ENCODE measurements at places on chromosomes 6 and 20.

- DNase-seq: no peak
These were observed 10.8 kb upstream of the SF3B5 start for GRCh38 chr6:144106206-144106605.

DNA sequence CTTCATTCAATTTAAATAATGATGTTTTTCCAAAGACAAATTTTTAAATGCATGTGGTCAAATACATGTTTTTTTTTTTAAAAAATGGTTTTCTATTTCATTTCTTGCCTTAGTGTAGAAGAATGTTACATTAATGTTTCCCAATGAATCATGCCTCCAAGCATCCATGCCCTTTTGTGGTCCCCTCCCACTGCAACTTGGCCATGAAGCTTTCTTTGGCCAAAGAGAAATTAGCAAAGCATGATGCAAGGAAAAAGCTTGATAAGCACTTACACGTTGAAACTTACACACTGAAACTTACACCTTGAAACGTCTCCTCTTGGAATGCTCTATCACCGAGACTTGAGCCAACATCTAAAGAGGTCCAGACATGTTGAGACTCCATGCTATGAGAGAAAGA lies 93.0 kb upstream of the ELOVL5 start:
- DNase-seq: no peak

- DNase-seq: no peak
These were observed 466.0 kb downstream of the GJA1 start for GRCh38 chr6:121901432-121901831.

DNA sequence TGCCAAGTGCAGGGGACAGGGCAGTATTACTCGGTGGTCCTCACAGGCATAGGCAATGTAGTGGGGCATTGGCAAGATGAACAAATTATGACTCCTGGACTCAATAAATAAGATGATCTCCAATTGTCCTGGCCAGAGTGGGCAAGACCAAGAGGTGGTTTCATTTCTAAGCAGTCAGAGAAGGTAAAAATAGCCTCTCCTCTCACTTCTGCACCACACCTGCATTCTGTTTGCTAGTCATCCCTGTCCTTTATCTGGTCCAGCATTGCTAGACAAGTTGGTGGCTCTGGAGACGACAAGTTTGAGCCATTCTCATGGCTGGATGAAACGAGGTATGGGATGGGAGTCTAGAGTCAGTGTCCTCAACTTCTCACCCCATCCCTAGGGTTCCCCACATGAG lies 83.0 kb downstream of the BANF2 start:
- DNase-seq: no peak

GRCh38 chr20:56458206-56458821 lies 10.1 kb upstream of the RTF2 start:
- DNase-seq: no peak

- no peak for DNase-seq
These were observed 59.0 kb upstream of the QKI start for GRCh38 chr6:163355426-163355991.

- DNase-seq: no peak
These were observed 297.5 kb upstream of the FERMT1 start for GRCh38 chr20:6420336-6420735.

GRCh38 chr6:125140808-125141207 lies 12.8 kb upstream of the TPD52L1 start:
- DNase-seq: peak; percentile 51

DNA sequence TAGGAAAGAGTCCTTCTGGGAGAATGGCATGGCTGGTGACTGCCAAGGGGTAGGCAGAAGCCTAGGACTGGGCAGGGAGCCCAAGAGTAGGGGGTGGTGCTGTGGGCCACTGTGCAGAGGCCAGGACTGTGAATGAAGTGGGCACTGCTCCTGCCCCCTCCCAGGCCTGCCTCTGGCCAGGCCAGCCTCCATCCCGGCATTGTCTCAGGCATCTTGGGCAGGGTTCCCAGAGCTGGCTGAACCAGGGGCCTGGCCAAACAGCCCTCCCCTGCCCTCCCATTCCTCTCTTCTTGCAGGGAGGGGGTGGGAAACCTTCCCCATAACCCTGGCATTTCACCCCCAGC lies 81.6 kb downstream of the MRPL14 start:
- DNase-seq: no peak

GRCh38 chr20:8394308-8394945 lies 262.4 kb downstream of the PLCB1 start:
- DNase-seq: peak; percentile 28

GRCh38 chr6:167793421-167793820 lies 33.3 kb upstream of the AFDN start:
- no peak for DNase-seq

DNA sequence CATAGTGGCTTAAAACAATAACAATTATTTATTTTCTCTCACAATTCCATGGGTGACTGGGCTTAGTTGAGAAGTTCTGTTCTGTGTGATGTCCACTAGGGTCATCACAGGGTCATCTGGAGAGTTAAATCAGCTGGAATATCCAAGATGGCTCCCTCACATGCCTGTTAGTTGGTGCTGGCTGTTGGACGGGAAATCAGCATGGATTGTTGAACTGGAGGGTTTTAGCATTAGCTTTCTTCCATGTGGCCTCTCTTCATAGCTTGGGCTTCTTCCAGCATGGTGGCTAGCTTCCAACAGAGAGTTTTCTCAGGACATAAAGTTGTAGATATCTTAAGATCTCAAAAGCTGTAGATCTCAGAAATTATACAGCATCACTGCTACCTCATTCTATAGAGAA lies 19.6 kb downstream of the MARCKS start:
- DNase-seq: no peak

GRCh38 chr6:52566853-52567279 lies 10.0 kb downstream of the TRAM2 start:
- DNase-seq: peak; percentile 90

- no peak for DNase-seq
These were observed 22.6 kb downstream of the MYH7B start for GRCh38 chr20:34978092-34978744.

DNA sequence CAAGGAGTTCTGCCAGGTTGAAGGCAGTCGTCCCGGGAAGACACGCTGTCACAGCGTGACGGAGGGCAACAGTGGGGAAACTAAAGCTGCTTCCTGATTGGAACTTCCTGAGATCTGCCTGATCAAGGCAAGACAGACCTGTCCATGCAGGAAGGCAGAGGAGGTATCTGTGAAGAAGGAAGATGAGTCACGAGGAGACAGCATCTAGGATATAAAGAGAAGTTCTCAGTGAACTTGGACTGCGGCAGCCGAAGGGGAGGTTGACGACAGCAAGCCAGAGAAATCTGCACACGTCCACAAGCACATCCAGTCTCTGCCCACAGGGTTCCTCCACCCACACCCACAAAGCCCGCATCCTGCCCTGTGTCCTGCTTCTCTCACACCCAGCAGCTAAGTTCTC lies 38.6 kb downstream of the PREP start:
- DNase-seq: no peak

GRCh38 chr6:110328259-110328658 lies 29.9 kb downstream of the METTL24 start:
- peak; percentile 49 for DNase-seq

GRCh38 chr6:25295651-25296050 lies 16.5 kb downstream of the CARMIL1 start:
- no peak for DNase-seq

DNA sequence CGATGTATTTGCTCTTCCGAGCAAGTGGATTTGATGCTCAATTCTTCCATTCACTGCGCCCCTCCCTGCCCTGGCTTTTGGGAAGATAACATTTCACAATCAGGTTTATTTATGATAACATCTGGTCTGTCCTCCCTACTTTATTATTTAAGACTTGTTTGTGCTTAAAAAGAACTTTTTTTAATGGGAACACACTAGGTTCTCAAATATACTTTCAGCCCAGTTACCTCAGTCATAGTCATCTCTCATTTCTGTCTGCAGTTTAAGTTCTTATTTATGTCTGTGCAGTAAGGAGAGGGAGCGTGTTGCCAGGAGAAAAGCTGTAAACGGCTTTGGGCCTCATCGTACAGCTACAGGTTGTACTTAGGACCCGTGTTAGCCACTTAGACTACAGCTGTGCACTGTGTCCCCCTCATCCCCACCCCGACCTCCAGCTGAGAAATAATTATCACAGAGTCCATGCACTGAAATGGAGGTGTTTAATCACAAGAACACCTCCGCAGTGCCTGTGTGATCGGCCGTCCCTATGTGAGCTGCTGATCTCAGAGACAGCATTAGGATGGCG lies 99.3 kb downstream of the RPP40 start:
- DNase-seq: no peak

DNA sequence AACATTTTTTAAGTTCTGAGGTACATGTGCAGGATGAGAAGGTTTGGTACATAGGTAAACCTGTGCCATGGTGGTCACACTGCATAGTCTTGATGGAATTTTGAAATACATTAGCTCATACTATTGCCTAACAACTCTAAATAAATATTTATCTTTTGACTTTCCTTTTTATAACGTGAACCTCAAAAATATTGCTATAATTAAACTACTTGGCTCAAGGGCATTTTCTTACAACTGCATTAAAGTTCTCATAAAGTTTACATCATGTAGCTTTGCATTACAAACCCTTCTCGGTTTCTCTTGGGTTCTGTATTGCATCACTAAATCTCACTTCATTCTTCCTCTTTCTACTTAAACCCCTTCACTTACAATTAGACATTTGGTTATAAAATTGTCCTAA lies 636.0 kb upstream of the PTCHD4 start:
- DNase-seq: no peak

DNA sequence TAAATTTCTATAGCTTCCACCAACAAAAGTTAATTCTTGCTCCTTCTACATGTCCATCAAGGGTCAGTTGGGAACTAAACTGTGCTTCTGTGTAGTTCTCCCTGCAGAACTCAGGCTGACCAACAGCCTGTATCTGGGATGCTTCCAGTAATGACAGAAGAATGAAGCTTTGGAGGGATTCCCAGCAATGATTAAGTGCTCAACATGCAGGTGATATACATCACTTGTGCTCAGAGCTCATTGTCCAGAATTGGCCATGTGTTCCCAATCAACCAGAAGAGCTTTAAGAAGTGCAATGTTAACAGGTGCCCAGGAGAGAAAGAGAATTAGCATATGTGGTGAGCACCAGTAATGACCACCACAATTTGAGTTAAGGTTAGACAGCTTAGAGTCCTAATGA lies 37.4 kb upstream of the SNRPB2 start:
- DNase-seq: no peak

DNA sequence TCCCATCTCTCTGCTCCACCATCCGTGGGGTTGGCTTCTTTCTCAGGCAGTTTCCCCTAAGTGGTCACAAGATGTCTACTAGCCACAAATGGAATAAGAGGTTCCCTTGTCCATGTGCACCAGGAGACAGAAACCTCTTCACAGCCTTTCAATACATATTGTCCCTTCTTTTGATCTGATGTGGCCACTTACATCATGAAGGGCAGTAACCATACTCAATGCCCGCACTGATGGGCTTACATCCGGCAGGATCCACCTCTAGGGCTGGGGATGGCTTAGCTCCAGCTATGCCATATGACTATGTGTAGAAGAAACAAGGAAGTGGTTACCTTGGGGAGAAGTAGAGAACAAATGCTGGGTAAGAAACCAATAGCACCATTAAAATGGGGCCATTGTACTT lies 64.4 kb downstream of the PLEKHG1 start:
- DNase-seq: no peak

DNA sequence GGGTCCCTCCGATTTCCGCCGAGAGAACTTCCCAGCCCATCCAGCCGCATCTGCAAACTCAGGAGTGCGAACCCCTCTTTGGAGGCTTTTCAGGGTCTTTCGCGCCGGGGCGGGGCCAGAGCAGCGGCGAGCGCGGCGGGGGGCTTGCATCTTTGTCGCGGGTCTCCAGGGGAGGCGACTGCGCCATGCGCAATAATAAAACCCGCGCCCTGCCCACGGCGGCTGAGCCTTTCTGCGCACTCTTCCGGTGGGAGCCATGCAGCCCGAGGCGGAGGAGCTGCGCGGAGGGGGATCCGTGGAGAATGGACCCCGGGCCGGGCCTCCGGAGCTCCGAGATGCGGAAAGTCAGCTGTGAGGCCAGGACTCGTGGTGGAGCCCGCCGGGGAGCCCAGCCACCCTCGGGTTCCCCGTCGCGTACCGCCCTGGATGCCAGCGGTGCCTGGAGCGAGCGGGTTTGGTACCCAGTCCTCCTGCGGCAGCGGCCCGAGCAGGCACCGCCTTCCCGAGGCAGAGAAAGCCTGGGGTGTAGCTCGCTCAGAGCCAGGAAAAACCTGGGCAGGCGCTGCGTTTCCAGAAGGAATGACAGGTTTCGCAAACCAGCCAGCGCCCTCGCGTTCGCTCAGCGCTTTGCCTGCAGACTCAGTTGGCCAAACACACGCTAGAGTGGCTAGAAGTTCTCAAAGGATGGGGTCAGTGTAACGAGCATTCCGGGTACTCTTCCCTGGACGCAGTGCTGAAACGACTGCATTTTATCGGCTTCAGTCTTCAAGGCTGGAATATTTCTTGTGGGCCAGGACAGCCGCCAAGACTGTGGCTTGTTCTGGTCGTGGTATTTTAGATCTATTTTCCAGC lies 1.2 kb downstream of the AKAP12 start:
- no peak for DNase-seq

DNA sequence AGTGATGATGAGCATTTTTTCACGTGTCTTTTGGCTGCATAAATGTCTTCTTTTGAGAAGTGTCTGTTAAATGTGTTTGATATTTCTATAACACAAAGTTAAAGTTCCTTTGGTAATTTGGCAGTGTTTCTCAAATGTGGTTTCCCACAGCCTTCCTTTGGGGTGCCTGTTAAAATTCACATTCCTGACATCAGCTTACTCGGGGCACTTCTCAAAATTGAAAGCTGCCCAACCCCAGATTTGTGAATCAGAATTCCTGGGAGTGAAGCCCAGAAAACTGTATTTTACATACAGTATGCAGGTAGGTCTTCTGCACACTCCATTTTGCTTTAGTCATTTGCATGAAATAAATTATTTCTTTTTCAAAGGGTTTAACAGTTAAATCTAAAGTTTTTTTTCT lies 207.9 kb downstream of the GMPR start:
- no peak for DNase-seq

- no peak for DNase-seq
These were observed 4.8 kb downstream of the BPIFA2 start for GRCh38 chr20:33172781-33173180.

DNA sequence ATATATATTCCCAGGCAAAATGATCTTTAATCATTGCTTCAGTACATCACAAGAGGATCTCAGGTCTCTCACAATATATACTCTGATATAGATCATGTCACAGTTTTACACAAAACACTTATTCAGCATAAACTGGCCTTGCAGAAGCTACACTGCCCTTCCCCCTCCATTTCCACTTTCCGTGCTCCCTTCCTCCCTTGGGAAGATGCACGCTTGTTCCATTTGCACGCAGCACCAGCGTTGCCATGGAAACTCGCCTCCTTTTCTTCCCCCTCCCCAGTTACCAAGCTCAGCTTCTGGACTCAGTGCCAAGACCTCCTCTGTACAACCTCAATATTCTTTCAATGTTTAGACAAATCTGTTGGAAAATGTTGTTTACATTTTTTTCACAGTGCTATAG lies 154.6 kb downstream of the RFPL4B start:
- DNase-seq: no peak

- no peak for DNase-seq
These were observed 423 bp downstream of the PACRG start for GRCh38 chr6:162728197-162728596.

GRCh38 chr6:1792989-1793388 lies 183.3 kb downstream of the FOXC1 start:
- no peak for DNase-seq

Data from AG04449 (cell line).